ENCODE measurements at places on chromosomes 3 and 15.
A peak's percentile ranks its signal among the peaks of the same experiment; 100 is the strongest.

GRCh38 chr3:136984837-136985236 is 27.1 kb downstream of the IL20RB start:
- H3K36me3 ChIP-seq: no peaks in the 10 kb centered on the region
- H3K27ac ChIP-seq: no peak overlapping the region
- no peaks in the 10 kb centered on the region for H3K27me3 ChIP-seq
- no peak overlapping the region for H3K4me3 ChIP-seq
- H3K4me1 ChIP-seq: no peaks in the 10 kb centered on the region
- no peak for DNase-seq

- H3K36me3 ChIP-seq: peaks cover 4% of the 10 kb centered on the region
- DNase-seq: no peak
- peaks cover 33% of the 10 kb centered on the region for H3K4me1 ChIP-seq
- H3K27ac ChIP-seq: peak overlapping the region; percentile 60
These were observed 11.6 kb downstream of the ARPP19 start for GRCh38 chr15:52557274-52557641.

- no peaks in the 10 kb centered on the region for H3K27me3 ChIP-seq
- H3K27ac ChIP-seq: peak overlapping the region; percentile 84
- no peak for DNase-seq
- H3K4me1 ChIP-seq: no peaks in the 10 kb centered on the region
- no peaks in the 10 kb centered on the region for H3K36me3 ChIP-seq
- peak overlapping the region; percentile 84 for H3K4me3 ChIP-seq
These were observed 750 bp downstream of the SLC33A1 start for GRCh38 chr3:155853214-155854140.

DNA sequence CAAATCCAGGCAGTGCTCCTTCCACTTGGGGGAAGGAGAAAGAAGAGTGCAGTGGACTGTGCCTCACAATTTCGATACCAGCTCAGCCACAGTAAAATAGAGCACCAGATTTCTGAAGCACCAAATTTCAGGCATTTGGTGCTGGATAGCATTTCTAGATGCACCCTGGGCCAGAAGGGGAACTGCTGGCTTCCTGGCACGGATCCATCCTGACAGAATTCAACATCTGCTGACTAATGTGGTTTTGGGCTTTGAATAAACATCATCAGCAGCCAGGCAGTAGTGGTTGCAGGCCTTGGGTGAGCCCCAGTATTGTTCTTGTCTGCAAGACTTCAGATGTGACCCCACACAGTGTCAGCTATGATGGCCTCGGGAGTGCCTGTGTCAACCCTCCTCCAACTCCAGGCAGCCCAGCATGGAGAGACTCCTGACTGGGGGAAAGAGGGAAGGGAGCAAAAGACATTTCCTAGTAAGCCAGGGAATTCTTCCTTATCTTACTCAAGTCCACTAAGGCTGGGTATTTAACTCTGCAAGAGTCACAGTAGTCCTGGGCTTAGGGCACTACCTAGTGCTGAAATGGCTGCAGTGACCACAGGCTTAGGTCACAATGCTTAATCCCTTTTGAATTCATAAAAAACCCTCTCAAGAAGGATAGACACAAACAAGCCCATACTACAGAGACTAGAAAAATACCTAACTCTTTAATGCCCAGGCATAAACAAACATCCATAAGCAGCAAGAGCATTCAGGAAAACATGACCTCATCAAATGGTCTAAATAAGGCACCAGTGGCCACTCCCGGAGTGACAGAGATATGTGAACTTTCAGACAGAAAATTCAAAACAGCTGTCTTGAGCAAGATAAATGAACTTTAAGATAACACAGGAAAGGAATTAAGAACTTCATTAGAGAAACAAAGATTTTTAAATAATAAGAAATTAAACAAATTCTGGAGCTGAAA is 74.7 kb downstream of the SPATA16 start:
- no peaks in the 10 kb centered on the region for H3K4me1 ChIP-seq
- no peaks in the 10 kb centered on the region for H3K36me3 ChIP-seq
- H3K4me3 ChIP-seq: no peak overlapping the region

DNA sequence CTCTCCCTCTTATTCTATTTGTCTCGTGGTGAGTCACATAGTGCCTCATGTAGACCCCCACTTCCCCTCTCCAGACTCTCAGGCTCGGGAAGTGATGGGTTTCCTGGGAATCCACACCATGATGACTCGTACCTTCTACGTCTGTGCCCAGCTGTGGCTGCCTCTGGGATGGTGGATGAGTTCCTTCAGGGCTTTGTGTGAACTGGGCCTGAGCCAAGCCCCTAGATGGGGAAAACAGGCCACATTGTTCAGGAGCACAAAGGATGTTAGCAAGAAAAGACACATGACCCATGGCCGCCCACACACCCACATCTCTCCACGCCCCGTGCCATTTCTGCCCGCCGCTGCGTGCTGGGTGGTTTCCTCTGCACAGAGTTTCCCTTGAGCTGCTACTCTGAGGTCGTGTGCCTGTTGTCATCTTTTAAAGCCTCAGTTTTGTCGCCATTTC is 10.5 kb downstream of the ISG20 start:
- peaks cover 30% of the 10 kb centered on the region for H3K4me1 ChIP-seq
- H3K36me3 ChIP-seq: no peaks in the 10 kb centered on the region

DNA sequence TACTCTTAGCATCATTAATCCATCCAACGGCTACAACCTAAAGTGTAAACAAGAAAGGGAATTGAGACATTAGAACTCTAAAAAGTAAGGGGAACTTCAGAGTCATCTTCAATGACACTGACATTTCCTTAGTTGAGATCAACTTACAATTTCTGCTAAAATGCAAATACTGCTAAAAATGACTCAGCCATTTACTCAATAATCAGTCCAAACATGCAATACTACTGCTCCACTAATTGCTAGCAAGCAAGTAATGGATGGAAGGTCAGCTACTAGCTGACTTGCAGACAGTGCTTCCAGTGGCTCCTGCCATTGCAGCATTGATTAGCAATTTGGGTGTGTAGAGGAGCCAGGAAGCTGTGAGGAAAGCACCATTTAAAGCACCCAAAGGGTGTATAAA is 28.4 kb downstream of the CD200R1L start:
- no peak for DNase-seq
- H3K27ac ChIP-seq: no peak overlapping the region
- H3K27me3 ChIP-seq: no peaks in the 10 kb centered on the region
- no peak overlapping the region for H3K4me3 ChIP-seq
- no peaks in the 10 kb centered on the region for H3K36me3 ChIP-seq

DNA sequence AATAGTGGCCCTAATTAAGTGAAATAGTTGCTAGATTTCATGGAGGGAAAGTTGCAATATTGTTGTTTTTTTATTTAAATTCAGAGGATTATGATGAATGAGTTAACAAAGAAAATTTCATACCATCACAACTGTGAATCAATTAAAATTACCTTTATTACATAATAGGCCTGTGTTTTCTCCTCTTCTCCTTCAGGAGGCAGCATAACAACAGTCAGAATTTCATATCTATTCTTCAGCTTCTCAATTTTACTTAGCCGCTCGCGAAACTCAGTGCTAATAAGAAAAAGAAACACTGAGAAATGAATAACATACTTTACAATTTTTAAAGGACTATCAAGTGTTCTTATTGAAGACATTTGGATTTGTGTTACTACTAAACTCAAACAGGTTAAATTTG is 29.4 kb downstream of the TTC14 start:
- H3K4me3 ChIP-seq: no peak overlapping the region
- H3K27ac ChIP-seq: no peak overlapping the region
- no peaks in the 10 kb centered on the region for H3K36me3 ChIP-seq
- DNase-seq: no peak
- H3K4me1 ChIP-seq: peaks cover 13% of the 10 kb centered on the region

DNA sequence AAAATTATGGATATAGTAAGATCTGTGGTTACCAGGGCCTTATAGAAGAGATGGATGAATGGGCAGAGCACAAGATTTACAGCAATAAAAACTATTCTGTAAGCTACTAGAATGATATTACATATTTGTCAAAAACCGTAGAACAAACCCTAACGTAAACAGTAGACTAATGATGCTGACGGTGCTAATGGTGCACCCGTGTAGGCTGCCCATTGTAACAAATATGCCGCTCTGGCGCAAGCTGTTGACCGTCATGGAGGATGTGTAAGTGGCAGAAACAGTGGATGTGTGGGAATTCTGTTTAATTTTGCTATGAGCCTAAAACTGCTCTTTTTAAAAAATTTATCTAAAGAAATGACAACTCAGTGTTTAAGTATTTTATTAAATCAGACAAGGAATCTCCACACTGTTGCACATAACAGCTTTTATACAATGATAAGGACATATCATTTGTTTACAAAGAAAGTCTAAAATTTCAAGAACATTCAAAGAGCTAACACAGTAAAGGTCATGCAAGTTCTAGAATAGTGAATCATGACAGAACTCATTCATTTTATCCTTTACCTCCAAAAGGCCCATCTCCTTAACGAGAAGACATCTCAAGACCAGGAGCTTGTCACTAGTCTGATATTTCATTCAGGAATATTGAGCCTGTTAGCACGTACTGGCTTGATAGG is 32.8 kb downstream of the TFRC start:
- H3K4me1 ChIP-seq: no peaks in the 10 kb centered on the region
- no peak for DNase-seq
- H3K4me3 ChIP-seq: no peak overlapping the region
- peaks cover 11% of the 10 kb centered on the region for H3K36me3 ChIP-seq

DNA sequence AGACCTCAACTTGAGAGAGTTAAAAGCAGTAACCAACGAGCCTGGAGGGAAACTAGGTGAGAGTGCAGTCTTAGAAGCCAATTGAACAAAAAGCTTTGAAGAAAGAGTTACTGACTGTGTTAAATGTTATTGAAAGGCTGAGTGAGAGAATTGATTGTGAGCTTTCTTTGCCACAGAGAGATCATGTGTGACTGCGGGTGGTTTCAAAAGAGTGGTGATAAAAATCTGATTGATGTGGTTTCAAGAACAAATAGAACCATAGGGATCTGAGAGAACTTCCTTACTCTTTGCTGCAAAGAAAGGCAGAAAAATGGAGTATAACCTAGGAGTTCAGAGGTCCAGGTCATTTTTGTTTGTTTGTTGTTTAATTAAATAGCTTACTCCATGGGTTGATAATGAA is 759.9 kb upstream of the ALCAM start:
- no peak overlapping the region for H3K4me3 ChIP-seq
- H3K27ac ChIP-seq: no peak overlapping the region
- no peak for DNase-seq
- no peaks in the 10 kb centered on the region for H3K4me1 ChIP-seq
- no peaks in the 10 kb centered on the region for H3K36me3 ChIP-seq

DNA sequence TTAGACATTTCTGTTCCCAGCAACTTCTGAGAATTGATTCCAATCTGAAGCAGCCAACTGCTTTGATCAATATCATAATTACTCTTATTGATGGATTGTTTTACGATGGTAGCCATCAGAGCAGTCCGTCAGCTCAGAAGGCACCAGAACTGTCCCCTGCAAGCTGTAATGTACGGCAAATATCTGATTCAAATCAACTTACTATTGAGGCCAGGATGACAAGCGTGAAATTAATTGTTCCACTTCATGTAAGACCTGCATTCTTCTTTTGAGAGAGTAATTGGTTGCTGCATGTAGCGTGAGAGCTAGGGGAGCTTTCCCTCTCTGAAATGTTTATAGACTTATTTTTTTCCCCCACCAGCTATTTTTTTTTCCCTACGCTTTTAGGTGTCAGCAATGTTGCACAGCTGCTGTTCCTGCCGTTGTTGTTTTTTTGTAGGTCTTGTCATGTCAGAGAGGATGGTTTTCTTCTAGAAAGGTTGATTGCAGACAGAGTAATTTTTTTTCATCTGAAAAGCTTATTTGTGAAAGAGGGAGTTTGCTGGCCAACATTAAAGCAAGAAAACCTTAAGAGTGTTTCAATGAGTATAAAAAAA is 134.9 kb downstream of the CACNA2D3 start:
- H3K27me3 ChIP-seq: no peaks in the 10 kb centered on the region
- no peak overlapping the region for H3K4me3 ChIP-seq
- H3K36me3 ChIP-seq: no peaks in the 10 kb centered on the region
- H3K4me1 ChIP-seq: no peaks in the 10 kb centered on the region
- H3K27ac ChIP-seq: no peak overlapping the region

GRCh38 chr15:90145259-90145658 is 43.0 kb upstream of the IDH2 start:
- DNase-seq: no peak
- H3K4me1 ChIP-seq: peaks cover 17% of the 10 kb centered on the region
- H3K4me3 ChIP-seq: no peak overlapping the region
- no peak overlapping the region for H3K27ac ChIP-seq
- H3K27me3 ChIP-seq: no peaks in the 10 kb centered on the region

All from GM12878 (cell line).